ENCODE measurements at places on chromosomes 2 and 18.
A peak's percentile ranks its signal among the peaks of the same experiment; 100 is the strongest.

DNA sequence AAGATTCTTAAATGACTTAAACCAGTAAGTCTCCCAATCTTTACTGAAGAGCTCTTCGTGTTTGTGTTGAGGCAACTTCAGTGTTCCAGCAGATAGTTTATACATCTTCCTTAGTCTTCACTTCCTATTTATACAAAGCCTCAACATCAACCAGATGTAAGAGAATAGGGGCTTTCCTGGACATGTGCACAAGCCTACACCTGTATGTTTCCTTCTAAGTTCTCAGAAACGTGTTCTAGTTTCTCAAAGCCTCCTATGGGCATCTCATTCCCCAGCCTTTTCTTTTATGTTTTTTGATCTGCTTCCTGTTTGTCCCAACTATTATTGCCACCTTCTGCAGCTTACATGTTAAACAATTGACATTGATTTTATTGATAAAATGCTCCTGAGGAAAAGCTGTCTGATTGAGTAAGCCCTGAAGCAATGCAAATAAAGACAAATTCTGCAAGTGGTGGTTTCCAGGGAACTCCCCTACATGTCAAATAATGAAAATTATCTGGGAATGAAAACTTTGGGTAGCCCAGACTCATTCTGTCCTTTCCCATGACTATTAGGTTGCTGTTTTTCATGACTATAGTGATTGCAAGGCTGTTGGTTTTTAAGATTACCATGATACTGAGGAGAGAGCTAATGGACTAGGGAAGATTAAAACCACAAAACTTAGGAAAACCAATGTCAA is 663.3 kb upstream of the ACVR2A start:
- DNase-seq = no peak

GRCh38 chr2:74119339-74119738 is 28.4 kb downstream of the BOLA3 start:
- no peak for DNase-seq

- no peak for DNase-seq
Observed at GRCh38 chr18:57813245-57813644, 10.1 kb upstream of the ATP8B1 start.

DNA sequence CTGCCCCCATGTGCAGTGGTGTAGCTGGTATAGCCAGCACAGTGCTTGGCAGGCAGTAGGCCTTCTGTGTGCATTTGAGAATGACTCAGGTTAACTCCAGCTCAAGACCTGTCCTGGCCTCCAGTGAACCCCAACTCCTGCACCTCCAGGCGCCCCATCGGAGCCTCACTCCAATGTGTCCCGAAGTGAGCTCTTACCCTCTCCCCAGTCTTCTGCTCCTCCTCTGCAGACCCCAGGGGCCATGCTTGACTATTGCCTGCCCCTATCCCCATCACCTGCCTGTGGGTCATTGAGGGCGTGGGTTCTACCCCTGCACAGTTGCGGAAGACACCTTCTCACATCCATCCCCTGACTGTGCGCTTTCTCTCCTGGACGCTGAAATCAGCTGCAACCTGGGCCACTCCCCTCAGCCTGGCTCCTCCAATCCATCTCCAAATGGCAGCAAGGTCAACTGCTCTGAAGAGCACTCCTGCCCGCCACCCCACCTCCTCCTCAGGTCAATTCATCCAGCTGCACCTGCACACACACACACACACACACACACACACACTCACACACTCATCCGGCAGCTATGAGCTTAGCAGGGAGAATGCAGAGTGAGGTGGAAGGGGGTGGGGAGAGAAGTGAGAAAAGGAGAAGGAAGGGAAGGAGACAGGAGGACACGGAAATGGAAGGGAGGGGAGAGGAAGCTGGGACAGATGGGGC is 130.3 kb upstream of the GLI2 start:
- no peak for DNase-seq

DNA sequence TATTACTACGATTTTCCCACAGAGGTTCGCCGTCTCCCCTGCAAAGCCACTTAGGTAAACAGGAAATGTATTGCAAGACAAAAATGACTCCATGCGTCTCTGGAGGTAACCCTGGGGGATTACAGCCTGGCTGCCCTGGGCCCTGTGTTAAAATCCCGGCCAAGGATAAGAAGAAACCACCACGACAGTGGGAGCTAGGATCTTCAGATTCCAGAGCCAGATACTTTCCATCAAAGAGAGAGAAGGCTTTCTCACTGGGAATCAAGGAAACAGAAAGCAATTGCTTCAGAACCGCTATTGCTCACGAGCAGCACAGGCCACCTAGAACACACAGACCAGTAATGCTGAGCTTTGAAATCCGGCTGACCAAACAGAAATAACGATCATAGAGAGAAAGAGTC is 97.9 kb upstream of the ZNF516 start:
- no peak for DNase-seq

GRCh38 chr2:232611559-232612218 is 21.7 kb upstream of the EFHD1 start:
- DNase-seq = peak; percentile 31

- DNase-seq = no peak
Observed at GRCh38 chr2:94980406-94980805, 45.1 kb upstream of the MAL start.

GRCh38 chr2:186422226-186422625 is 63.8 kb upstream of the ZC3H15 start:
- no peak for DNase-seq

Measured in activated CD8-positive, alpha-beta memory T cell treated with anti-CD3 and anti-CD28 coated beads for 4 hours (primary cell).